ENCODE measurements at places on chromosomes 5 and 9.

- no peak for DNase-seq
Measured at GRCh38 chr9:76882686-76883085, 23.2 kb downstream of the PRUNE2 start.

DNA sequence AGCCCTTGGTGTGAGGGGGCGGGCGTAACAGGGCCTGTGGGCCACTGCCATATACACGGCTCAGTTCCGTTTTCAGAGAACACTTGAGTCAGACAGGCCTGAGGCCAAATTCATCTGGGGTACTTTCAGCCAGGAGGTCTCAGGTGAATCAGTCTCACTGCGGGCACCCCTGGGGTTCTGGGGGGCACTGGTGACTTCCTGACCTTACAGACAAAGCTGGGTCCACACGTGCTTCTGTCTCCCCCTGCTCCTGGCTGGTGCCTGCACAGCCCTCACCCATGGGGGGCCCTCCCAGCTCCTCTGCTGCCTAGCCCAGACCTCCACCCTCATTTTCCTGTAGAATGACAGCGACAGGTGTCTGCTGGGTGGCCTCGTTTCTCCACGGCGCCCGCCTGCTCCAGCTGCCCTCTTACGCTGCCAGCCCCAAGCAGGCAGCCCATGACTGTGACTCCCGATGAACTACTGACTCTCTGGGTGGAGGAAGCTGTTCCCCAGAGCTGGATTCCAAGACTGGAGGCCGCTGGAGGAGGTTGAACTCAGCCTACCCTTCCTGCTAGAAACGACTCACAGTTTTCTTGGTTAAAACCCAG, 374.1 kb upstream of the IRX4 start:
- DNase-seq, result no peak

DNA sequence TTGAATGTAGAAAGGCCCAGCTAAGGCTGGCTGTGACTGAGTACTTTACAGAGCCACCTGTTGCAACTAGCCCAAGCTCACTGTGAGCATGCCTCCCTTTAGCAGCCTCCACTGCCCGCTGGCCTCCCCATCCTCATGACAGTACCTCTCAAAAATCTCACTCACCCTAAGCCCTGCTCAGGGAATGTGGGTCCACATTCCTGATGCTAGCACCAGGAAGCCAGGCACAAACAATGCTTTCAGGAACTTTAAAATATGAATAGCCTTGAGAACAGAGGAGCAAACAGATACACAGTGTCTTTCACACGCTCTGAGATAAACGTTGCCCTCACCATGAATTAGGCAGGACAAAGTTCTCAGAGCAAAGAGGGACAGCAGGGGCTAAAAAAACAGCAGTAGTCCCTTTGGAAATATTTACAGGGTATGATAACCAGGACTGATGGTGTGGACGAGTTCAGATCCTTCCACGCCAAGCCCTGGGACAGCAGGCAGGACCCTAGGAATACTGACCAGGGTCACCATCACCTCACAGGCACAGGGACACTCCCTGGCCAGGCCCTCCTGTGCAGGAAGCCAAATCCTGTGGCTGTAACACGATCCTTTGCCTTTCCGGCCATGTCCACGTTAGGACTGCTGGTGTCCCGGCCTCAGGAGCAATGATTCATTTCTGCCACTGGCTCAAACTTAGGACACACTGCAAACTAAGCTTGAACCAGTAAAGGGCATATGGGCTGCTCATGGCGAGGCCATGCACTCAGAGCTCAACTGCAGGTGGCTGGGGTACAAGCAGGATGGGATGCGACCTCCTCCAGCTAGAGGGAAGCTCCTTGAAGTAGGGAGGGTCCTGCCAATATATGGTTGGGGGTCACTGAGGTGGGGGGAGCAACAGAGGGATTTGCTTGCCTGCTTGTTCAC, 9.6 kb downstream of the ACSL6 start:
- DNase-seq, result peak; percentile 40

GRCh38 chr9:121788686-121789366, 137.4 kb downstream of the DAB2IP start:
- DNase-seq, result no peak

DNA sequence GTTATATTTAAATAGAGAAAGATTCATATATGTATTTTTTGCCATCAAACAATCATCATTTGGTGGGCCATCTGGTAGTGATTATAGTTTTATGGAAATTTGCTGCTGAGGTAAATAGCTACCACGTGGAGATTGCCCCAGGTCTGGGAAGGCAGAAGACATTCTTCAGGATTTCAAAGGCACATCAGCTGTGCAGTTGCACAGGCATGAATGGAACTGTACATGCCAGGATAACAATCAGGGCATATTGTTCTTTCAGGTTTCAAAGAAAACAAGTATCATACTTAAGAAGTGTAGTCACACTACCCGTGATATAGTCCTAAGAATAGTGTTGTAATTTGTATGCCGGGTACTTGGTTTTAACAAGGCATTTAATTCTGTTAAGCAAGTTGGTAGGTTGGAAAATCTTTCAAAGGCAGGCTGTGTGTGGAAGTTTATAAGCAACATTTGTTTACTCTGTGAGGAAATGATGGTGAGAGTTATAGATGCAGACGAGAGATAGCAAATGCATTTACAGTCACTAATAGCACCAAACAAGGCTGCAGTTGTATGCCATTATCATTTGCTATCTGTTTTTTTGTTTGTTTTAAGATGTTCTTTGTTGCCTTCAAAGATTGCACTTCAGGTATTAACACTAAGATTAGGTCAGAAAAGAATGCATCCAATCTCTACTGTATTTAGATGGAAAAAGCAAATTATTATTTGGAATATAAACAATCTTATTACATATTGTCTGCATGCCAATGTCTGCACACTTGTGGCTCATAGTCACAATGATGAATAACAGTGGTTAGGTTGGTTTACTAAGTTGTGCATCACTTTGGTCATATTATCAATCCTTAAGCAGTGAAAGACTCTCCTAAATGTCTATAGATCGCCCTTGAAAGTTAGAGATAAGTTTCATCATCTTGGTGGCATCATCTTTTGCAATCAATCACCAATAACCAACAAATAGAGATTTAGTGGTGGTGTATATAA, 55.3 kb downstream of the RPS23 start:
- no peak for DNase-seq

DNA sequence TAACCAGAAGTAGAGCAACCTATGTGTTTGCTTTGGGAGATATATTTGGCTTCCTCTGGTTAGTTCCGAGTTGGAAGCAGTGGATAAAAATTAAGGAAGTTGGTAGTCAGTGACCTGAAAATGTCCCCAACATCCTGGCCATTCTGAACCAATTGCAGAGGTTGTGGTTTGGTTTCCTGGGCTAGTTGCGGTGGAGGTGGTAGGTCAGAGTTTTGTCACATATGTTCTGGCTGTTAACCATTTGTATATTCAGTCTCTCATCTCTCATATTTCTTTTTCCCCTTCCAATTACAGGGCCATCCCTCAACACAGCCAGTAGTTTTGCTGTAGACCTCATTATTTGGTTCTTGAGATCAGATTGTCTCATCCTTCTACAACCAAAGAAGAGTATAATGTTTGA, 1026.9 kb downstream of the PTPRD start:
- DNase-seq, result no peak

GRCh38 chr5:27705661-27706060, 667.3 kb upstream of the CDH9 start:
- DNase-seq, result no peak
